Muscle of leg (tissue), 16 donors: ENCODE measurements at places on chromosomes 12 and 14. TPM values are rescaled to one million over a fixed set of nuclear protein-coding genes. Genes with fewer than 3 reads are reported as not detected.

DNA sequence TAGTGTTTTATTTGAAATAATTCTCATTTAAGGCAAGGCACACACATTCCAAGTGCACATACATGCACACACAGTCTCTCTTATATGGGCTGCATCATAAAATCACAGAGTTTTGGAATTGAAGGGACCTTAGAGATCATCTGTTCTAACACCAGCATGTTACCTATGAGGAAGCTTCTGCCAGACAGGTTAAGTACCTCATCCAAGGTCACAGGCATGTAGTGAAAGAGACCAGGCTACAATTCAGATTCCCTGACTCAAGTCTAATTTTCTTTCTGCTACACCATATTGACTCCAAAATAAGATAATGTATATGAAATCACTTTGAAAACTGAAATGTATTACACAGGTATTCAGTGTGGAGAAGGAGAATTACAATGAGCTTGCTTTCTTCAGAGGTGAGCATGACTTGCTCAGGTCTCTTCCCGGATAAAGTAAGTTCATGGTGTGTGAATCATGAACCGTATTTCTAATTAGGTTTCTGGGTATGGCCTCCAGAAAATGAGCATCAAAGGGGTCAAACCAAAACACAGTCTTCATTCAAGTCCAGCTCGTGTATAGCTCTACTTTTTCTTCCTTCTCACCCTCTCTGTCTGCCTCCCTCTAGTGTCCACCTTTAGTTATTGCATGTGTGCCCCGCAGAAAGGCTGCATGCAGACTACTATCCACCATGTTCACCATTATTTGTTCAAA lies 411.9 kb downstream of the FUT8 start:
- no peaks in the 10 kb centered on the region for H3K36me3 ChIP-seq
- no peak overlapping the region for H3K4me3 ChIP-seq
- H3K4me1 ChIP-seq: no peaks in the 10 kb centered on the region
- peaks cover 36% of the 10 kb centered on the region for H3K27me3 ChIP-seq
- H3K27ac ChIP-seq: no peak overlapping the region
- peak; percentile 69 for DNase-seq

GRCh38 chr14:89251061-89251460 lies 166.0 kb downstream of the FOXN3 start:
- H3K27me3 ChIP-seq: no peaks in the 10 kb centered on the region
- H3K4me1 ChIP-seq: peaks cover 29% of the 10 kb centered on the region
- H3K36me3 ChIP-seq: peaks cover 5% of the 10 kb centered on the region
- no peak overlapping the region for H3K4me3 ChIP-seq
- DNase-seq: no peak

- H3K36me3 ChIP-seq: no peaks in the 10 kb centered on the region
- DNase-seq: no peak
- H3K4me1 ChIP-seq: no peaks in the 10 kb centered on the region
These were observed 128.9 kb downstream of the NUBPL start for GRCh38 chr14:31690056-31690455.

GRCh38 chr14:60356386-60356785 lies 107.4 kb downstream of the PPM1A start:
- no peaks in the 10 kb centered on the region for H3K4me1 ChIP-seq
- H3K4me3 ChIP-seq: no peak overlapping the region
- H3K27me3 ChIP-seq: no peaks in the 10 kb centered on the region
- H3K27ac ChIP-seq: no peak overlapping the region

GRCh38 chr12:271161-271560 lies 8.5 kb upstream of the SLC6A13 start:
- H3K4me3 ChIP-seq: no peak overlapping the region
- H3K27me3 ChIP-seq: no peaks in the 10 kb centered on the region
- peaks cover 7% of the 10 kb centered on the region for H3K4me1 ChIP-seq
- DNase-seq: peak; percentile 68

DNA sequence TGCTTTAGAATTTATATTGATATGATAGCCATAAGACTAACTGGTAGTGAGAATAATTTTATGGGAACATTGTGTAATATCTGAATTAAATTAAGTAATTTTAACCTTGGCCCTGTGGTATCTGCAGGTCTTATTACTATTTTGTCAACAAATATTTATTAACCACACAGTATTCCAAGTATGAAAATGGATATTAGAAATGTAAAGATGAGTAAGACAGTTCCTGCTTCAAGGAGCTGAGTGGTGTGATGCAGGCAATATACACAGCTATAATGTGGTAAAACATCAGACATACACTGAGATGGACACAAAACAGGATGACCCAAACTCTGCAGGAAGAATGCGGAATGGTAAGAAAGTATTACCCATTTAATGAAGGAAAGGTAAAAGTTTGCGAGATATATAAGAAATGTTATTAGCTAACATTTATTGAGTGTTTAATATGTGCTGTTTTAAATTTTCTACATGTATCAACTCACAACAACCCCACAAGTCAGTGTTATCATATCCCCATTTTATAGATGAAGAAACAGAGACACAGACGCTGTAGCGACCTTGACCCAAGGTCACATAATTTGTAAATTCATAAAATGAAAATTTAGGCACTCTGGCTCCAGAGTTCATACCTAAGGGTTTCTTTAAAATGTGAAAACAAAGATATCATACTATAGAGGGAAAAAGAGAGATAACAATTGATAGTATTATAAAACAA lies 12.7 kb downstream of the ABCD2 start:
- H3K4me3 ChIP-seq: no peak overlapping the region
- no peaks in the 10 kb centered on the region for H3K27me3 ChIP-seq
- no peak overlapping the region for H3K27ac ChIP-seq
- H3K4me1 ChIP-seq: no peaks in the 10 kb centered on the region

- no peaks in the 10 kb centered on the region for H3K27me3 ChIP-seq
- H3K4me1 ChIP-seq: no peaks in the 10 kb centered on the region
- no peak overlapping the region for H3K27ac ChIP-seq
- H3K4me3 ChIP-seq: no peak overlapping the region
- no peaks in the 10 kb centered on the region for H3K36me3 ChIP-seq
These were observed 168.6 kb downstream of the CPNE8 start for GRCh38 chr12:38736821-38737220.

DNA sequence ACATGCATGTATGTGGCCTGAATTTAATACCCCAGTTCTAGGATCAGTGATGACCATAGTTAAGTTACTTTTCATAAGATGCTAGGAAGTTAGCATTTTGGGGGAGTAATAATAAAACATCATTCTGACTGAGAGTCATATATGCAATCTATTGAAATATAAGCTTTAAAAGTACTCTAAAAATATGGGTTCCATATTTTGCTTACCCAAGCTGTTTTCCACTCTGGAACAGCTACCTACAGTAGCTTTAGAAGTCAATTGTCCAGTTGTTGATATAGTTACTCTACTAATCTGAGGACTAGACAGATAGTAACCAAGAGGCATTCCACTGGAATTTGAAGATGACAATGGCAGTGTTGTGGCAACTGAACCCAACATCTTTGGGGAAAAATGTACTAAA lies 4.0 kb downstream of the LMNTD1 start:
- no peak for DNase-seq
- no peaks in the 10 kb centered on the region for H3K4me1 ChIP-seq
- H3K27me3 ChIP-seq: no peaks in the 10 kb centered on the region
- H3K27ac ChIP-seq: no peak overlapping the region
- no peak overlapping the region for H3K4me3 ChIP-seq

DNA sequence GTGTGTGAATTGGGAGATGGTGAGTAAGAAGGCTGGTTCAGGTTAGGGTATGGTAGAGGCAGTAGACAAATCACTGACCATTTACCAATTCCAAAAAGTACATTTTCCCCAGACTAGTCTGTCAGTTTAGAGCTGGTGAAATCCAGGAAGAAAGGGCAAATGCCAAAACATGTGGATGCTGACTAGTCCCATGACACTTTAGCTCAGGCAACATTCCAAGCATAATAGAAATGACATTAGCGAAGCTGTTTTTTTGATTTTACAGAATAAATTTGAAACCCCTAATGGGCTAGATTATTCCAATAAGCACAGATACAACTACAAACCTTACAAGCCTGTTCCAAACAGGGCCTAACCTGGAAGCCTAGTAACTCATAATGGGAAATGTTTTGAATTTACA lies 884.2 kb downstream of the FLRT2 start:
- peak; percentile 66 for DNase-seq
- H3K27ac ChIP-seq: no peak overlapping the region
- H3K36me3 ChIP-seq: no peaks in the 10 kb centered on the region
- H3K4me1 ChIP-seq: no peaks in the 10 kb centered on the region

DNA sequence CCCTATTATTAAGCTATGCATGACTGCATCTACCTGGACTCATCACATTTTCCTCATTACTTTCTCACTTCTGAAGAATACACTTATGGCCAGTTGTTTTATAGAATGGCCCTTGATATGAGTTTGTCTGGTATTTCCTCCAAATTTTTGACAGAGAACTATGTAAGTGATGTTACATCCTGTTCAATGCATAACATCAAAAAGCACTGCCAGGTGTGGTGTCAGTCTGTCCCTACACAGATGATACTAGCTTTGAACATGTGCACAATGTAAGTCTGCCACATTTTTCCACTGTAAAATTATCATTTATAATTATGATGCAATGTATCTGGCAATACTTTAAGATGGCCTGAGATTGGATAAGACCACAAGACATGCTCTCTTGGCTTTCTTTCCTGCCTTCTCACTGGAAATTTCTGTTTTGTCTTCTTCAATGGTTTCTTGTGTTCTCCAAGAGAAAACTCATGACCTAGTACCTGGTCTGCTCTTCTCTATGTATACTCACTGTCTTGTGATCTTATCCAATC lies 28.3 kb downstream of the HEATR5A start:
- peaks cover 17% of the 10 kb centered on the region for H3K36me3 ChIP-seq
- no peak overlapping the region for H3K4me3 ChIP-seq
- H3K27me3 ChIP-seq: no peaks in the 10 kb centered on the region
- no peak for DNase-seq

GRCh38 chr14:55031190-55031589 lies 4.2 kb downstream of the SOCS4 start:
- no peak overlapping the region for H3K4me3 ChIP-seq
- no peak overlapping the region for H3K27ac ChIP-seq
- H3K36me3 ChIP-seq: peaks cover 3% of the 10 kb centered on the region
- no peak for DNase-seq
- no peaks in the 10 kb centered on the region for H3K27me3 ChIP-seq

PTCSC3 gene
- total RNA-seq: not detected

SLC38A1 gene
- 34.4 TPM for total RNA-seq

TTC9 gene
- total RNA-seq: 4.4 TPM

PTPRO gene
- total RNA-seq: 1.3 TPM

BDKRB2 gene
- 3.5 TPM for total RNA-seq

RFC5 gene
- total RNA-seq: 13.3 TPM

IL23A gene
- 0.18 TPM for total RNA-seq
